Progenitor cell of endocrine pancreas (in vitro differentiated cells): ENCODE measurements at places on chromosomes 16 and 17.

DNA sequence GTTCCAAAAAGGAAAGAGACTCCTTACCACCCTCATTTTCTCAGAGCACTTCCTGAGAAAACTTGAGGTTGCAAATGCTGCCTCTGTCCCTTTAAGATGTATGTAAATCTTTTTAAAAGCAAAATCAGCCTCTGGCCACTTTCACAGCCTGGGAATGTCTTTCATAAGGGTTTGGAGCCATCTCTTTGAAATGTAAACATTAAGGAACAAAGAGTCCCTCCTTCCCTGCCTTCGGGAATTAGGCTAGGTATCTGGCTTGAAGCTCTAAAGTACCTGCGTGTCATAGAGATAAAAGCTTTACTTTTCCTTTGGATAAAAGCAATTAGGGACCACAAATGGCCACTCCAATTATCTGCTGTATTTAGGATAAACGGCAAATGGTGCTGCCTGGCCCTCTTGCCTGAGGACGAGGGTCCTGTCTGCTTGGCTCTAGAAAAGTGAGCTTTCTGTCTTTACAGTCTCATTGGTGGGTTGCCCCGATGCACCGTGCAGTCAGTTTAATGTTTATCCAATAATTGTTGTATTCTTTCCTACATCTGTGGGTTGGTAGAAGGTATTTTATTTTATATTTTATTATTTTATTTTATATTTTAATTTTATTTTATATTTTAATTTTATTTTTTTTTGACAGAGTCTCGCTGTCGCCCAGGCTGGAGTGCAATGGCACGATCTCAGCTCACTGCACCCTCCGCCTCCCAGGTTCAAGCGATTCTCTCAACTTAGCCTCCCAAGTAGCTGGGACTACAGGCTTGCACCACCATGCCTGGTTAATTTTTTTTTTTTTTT lies 23.9 kb downstream of the NLRC3 start:
- no peak for DNase-seq

DNA sequence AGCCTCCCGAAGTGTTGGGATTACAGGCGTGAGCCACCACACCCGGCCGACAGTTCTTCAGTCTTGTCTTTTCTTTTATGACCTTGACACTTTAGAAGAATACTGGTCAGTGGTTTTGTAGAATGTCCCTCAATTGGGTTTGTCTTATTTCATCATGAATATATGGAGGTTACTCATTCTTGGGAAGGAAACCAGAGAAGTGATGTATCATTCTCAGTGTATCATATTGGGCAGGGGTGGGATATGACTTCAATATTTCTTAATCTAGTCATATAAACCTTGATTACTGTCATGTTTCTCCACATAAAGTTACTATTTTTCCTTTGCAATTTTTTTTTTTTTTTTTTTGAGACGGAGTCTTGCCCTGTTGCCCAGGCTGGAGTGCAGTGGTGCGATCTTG lies 36.9 kb downstream of the SNTB2 start:
- no peak for DNase-seq

DNA sequence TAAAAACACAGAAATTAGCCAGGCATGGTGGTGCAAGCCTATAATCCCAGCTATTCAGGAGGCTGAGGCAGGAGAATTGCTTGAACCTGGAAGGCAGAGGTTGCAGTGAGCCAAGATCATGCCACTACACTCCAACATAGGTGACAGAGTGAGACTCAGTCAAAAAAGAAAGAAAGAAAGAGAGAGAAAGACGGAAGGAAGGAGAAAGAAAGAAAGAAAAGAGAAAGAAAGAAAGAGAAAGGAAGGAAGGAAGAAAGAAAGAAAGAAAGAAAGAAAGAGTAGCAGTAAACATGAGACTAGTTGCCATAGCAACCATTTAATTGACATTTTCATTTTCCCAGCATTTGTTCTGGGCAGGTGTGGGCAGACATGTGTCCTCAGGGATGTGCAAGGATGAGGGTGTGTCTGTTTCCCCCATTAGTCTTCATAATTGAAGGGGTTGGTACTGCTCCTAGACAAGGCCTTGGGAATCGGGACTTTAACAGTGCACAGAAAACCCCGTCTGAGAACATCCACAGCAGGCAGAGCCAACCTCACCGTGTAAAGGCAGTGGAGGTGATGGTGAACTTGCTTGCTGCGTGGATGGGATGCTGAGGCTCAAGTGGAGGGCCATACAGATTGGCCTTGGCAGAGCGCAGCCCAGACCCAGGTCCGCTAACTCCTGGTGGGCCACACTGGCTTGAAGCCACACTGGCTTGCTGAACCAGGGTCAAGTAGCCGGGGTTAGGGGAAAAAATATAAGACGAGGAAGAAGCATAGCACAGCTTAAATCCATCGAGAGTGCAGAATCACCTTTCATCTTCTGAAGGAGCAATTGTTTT lies 35.2 kb upstream of the KIFC3 start:
- no peak for DNase-seq

GRCh38 chr16:55706739-55707384 lies 51.1 kb downstream of the SLC6A2 start:
- no peak for DNase-seq

GRCh38 chr16:1991948-1992703 lies 2.4 kb downstream of the SYNGR3 start:
- peak; percentile 57 for DNase-seq

DNA sequence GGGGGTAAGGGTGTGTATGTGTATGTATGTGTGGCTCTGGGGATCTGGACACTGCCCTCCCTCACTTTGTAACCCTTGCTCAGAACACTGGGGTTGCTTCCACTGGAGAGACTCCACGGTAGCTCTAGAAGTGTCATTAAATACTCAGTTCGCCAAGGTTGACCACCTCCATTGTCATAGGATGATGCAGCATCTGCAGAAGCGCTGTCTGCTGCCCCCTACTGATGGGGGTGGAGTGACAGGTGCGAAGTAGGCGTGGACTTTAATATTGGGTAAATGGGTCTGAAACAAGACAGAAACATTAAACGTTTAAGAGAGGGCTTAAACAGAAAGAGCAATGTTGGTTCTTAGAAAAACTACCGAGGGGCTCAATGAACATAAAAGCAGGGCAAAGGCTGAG lies 35.5 kb upstream of the STAC2 start:
- no peak for DNase-seq
